ENCODE measurements at places on chromosomes 1 and 21.

DNA sequence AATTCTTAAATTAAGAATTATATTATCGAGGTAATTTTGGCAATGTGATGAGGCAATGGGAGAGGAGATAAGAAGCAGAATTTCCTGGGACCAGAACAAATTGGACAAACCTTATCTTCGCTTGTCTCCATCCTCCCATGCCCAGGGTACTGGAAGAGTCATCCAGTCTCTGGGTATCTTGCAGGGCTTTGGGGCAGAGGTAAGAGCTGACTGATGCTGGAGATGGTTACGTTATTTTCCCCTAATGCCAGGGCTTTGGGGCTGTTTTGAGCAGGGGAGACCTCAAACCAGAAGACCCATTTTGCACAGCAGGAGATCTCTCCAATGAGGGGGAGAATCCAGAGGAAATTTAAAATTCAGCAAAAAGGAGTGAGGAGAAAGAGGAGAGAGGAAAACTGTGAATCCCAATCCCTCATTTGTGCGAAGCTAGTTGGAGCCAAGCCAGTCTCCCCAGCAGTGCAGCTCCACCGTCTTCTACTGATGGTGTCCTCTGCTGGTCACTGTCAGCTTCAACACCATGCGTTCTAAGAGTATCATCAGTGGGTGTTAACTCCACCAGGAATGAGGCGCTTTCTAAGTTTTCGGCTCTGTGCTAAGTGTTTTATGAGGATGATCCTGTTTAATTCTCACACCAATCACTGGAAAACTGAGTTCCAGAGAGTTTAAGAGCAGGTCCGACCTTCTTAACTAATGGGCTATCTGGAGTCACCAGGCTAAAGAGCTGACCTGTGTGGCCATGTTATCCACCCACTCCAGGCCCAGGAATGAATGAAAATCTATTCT, 86.8 kb upstream of the CD34 start:
- peak; percentile 91 for DNase-seq

GRCh38 chr1:162690672-162691434, 58.6 kb downstream of the DDR2 start:
- DNase-seq, result no peak

DNA sequence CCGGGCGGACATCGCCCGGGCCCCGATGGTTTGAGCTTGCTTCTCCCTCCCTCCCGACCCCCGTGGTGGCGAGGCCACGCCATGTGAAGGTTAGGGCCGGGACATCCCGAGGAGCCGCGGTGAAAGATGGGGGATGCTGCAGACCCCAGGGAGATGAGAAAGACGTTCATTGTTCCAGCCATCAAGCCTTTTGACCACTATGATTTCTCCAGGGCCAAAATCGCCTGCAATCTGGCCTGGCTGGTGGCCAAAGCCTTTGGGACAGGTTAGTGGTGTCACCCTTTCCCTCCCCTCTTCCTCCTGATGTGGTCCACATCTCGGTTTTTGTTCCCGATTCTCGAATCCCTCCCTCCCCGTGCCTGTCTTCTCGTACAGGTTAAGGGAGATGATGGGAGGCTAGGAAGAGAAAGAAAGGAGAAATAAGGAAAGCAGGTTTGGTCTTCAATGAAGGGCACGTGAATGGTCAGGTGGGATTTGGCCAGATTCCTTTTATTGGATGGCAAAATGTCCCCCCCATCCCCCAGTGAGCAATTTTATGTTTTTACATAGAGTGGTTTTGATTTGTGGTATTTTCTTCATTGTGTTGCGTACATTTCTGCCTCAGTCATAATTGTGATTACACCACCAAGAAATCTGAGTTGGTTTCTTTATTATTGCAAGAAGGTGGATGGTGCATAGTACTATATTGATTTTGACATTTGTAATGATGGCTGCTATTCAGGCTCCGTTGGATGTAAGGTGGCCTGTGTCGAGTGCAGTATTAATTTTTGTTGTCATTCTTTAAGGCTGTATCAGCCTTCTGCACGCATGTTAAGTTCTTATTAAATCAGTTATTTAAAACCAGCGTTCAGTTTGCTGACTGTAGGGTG, 1.2 kb downstream of the CAMSAP2 start:
- no peak for DNase-seq

DNA sequence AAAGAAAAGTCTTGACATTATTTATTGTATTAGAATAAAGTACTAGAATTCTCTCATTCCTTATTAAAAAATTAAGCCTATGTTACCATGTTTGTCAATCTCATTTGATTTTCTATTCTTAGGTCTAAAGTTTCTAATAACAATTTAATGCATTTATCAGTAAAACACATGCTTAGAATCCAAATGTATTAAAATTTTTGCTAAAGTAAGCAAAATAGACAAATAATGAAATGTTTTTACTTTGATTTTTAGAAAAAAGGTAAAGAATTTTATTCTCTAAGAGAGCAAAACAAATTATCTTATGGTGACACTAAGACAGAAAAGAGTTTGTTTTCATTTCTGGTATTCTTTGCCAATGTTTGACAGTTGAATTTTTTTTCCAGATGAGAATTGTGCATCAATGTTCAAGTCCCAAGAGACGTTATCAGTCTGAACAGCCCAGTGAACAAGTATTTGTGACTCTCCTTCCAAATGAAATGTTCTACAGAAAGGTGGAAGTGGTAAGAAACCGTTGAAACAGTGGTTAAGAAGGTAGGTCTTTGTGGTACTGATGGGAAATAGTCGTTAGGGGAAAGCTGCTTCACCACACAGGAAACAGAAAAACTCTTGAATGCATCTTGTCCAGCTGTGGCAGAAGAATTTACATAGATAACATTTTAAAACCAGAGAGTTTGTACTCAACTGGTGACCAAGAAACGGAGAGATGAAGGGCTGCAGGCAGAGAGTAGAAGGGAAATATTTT, 402.5 kb downstream of the PTPRC start:
- DNase-seq, result peak; percentile 93

GRCh38 chr1:92031281-92032110, 1.7 kb downstream of the EPHX4 start:
- DNase-seq, result no peak

- DNase-seq, result no peak
Observed at GRCh38 chr1:6168947-6169586, 11.1 kb downstream of the CHD5 start.

DNA sequence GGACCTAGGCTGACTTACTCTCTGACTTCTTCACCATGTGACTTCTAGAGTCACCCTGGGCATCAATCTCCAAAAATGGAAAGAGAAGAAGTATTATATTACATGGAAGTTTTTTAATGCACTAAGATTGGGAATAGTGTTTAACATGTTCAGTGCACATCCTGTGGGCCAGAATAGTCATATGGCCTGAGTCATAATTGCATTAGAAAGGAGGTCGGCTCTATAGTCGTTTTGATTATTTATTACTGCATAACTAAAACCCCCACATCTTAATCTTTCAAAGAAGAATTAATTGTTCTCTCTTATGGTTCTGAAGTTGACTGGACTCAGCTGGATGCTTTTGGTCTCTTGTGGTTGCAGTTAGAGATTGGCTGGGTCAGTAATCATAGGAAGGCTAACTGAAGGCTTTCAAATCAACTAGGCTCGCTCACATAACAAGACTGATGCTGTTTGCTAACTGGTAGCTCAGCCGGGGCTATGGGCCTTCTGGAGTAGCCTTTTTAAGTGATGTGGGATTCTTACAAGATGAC, 810.6 kb upstream of the ADGRL4 start:
- no peak for DNase-seq

DNA sequence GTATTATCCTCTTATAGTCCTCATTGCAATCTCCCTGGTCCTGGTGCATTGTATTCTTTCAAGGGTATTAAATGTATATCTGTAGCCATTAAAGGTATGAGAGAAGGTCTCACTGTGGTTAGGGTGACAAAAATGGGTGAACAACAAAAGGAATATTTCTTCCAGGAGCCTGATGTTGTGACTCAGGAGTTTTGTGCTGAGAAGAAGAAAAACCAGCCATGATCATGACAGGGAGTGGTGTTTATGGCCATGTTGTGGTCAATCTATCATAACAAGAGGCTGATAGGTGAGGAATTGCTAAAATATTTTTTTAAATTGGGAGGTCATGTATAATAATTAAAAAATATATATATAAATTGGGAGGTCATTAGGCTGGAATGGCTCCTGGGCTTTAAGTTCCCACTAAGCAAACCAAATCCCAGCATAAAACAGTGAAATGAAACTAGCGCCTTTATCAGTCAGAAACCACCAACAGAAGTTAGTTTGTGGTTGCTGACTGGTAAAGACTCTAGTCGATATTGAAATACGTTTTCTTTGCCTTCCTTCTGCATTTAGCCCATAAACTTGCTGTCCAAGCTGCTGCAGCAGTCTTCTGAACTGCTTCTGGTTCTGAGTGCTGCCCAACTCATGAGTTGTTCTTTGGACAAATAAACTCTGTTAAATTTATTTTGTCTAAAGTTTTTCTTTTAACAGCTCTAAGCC, 60.3 kb downstream of the TBX19 start:
- peak; percentile 88 for DNase-seq

DNA sequence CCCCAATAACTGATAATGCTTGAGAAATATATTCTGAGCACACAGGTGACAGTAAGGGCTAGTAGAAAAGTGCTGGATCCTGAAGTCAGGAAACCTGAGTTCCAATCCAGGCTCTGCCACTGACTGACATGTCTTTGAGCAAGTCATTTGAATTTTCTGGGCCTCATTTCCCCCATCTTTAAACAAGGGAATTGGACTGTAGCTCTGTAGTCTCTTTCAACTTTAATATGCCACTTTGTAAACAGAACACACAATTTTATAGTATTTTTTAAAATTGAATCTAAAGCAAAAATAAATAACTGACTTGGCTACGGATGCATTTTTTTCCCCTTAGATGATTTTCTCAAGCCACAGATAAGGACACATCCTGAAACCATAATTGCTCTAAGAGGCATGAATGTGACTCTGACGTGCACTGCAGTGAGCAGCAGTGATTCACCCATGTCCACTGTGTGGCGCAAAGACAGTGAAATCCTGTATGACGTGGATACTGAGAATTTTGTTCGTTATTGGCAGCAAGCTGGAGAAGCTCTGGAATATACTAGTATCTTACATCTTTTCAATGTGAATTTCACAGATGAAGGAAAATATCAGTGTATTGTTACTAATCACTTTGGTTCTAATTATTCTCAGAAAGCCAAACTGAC, 37.0 kb downstream of the LRIG2 start:
- DNase-seq, result no peak

DNA sequence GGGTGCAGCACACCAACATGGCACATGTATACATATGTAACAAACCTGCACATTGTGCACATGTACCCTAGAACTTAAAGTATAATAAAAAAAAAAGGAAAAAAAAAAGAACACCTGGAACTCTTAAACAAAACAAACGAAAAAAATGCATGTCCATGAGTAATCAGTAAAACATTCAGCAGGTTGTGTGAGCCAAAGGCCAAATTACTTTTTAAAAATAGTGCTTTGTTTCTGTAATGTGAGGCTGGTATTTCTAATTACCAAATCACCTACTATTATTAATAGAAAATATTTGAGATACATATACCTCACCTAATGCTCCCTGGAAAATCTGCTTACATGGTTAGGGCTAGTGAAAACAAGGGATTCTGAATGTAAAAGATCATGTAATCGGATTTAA, 294.4 kb upstream of the NR5A2 start:
- no peak for DNase-seq

DNA sequence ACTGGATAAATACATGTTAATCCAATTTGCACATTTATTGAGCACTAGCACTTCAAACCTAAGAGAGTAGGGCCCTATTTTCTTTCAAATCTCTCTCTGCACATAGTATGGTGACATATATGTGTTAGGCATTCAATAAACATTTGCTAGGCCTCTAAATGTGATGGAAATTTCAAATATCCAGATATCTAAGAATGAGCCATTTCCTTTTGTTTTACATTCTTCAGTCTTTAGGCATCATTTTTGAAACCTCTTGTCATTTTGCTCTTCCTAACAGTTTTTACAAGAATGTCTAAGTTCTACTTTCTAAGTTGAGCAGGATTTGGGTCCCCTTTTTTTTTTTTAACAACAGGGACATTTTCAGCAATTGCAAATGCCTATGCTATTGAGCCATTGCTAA, 395.7 kb upstream of the ST6GALNAC5 start:
- DNase-seq, result no peak

DNA sequence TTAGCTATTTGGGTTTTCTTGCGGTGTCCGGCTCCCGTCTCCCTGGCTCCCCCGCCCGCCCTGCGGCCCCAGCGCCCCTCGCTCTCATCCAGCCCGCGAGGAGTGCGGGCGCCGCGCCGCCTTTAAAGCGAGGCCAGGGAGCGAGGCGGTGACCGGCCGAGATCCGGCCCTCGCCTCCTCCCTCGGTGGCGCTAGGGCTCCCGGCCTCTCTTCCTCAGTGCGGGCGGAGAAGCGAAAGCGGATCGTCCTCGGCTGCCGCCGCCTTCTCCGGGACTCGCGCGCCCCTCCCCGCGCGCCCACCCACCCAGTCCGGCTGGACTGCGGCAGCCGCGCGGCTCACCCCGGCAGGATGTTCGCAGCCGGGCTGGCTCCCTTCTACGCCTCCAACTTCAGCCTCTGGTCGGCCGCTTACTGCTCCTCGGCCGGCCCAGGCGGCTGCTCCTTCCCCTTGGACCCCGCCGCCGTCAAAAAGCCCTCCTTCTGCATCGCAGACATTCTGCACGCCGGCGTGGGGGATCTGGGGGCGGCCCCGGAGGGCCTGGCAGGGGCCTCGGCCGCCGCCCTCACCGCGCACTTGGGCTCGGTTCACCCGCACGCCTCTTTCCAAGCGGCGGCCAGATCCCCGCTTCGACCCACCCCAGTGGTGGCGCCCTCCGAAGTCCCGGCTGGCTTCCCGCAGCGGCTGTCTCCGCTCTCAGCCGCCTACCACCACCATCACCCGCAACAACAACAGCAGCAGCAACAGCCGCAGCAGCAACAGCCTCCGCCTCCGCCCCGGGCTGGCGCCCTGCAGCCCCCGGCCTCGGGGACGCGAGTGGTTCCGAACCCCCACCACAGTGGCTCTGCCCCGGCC, 492 bp downstream of the HLX start:
- peak; percentile 52 for DNase-seq

DNA sequence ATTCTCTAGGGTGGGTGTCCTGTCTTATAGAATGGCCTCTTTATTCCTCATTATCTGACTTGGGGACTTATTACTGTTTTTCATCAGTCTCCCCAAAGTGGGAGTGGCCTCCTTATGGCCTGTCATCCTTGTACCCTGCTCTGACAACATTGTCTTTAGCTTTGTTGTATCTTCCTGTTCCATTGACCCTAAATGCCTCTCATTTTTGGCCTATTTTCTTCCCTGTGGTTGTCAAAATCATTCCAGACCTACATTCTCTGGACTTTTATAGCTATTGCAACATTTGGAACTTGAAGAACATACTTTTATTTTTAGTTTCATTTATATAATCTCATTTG, 9.7 kb downstream of the SFT2D2 start:
- DNase-seq, result no peak

GRCh38 chr1:226665505-226666163, 73.4 kb downstream of the ITPKB start:
- DNase-seq, result no peak
